Muscle of leg (tissue), 16 donors: ENCODE measurements at places on chromosomes 13 and 19. TPM values are rescaled to one million over a fixed set of nuclear protein-coding genes. Genes with fewer than 3 reads are reported as not detected.

DNA sequence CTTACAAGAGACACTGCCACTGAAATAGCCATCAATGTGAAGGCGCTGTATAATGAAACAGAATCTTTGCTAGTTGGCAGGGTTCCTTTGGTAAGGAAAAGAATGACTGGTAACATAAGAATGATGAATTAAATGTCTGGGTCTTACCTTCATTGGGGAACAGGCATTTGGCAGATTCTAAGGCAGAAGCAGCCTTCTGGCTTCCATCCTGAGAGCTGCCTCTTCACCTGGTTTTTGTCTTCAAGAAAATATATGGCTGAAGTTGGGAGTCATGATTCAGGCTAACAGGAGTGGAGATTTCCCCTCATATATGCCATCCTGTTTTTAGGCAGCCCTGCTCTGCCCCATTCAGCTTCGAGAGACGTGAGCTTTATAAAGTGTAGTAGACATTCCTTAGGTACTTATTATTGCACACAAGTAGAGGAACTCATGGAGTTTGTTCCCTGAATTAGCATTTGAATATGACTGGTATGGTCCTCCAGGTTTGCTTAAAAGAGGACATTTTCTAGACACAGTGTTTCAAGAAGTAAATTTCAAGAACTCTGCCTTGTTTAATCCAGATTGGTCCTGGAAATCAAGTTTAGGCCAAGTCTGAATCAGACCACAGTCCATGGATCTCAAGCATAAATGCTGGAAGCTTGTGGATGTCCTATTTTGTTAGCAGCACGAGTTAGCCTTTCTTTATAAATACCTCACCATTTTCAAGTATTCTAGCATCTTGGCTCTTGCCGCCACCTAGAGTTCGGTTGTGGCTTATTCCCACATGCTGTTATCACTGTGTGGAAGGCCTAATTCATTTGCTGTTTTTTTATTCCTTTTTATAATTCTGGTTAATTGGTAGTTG lies 56.2 kb upstream of the AKAP11 start:
- H3K4me3 ChIP-seq, result no peak overlapping the region
- H3K27me3 ChIP-seq, result no peaks in the 10 kb centered on the region
- no peaks in the 10 kb centered on the region for H3K36me3 ChIP-seq
- no peaks in the 10 kb centered on the region for H3K4me1 ChIP-seq

DNA sequence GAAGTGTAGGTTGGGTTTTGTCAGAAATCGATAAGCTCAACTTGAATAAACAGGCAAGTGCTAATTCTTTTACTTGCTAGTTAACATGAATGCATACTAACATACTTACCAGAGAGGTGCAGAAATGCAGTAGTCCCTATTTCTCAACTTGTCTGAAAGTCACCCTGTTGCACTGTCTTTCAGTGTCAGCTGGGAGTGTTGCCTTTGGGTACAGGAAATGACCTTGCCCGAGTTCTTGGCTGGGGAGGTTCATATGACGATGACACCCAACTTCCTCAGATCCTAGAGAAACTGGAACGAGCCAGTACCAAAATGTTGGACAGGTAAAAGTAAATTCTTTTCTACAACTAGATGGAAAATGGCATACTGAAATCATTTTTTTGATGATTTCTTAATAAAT lies 103.5 kb upstream of the AKAP11 start:
- H3K27me3 ChIP-seq, result no peaks in the 10 kb centered on the region
- H3K4me1 ChIP-seq, result no peaks in the 10 kb centered on the region
- no peak for DNase-seq
- H3K4me3 ChIP-seq, result no peak overlapping the region
- H3K36me3 ChIP-seq, result no peaks in the 10 kb centered on the region

GRCh38 chr13:61751039-61751438 lies 335.4 kb upstream of the PCDH20 start:
- H3K4me1 ChIP-seq, result no peaks in the 10 kb centered on the region
- H3K4me3 ChIP-seq, result no peak overlapping the region
- peak; percentile 34 for DNase-seq
- no peaks in the 10 kb centered on the region for H3K27me3 ChIP-seq
- H3K27ac ChIP-seq, result no peak overlapping the region

MCEMP1 gene
- not detected for total RNA-seq

DNA sequence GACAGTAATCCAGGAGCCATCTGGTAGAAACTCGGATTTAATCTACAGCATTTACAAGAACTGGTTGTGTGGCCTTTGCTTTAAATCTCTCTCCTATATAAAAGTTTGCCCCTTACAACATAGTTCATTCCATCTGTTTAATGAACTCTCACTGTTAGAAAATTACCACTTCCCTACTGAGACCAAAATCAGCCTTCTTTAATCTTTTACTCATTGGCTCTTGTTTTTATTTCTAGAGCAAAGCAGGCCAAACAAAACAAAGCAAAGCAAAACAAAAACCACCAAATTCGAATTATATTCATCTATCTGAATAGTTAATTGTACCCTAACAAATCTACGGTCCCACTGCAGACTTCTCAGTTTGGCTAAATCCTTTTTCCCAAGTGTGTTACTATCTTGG lies 127.0 kb downstream of the UGGT2 start:
- DNase-seq, result no peak
- no peaks in the 10 kb centered on the region for H3K27me3 ChIP-seq

- no peak overlapping the region for H3K4me3 ChIP-seq
- H3K4me1 ChIP-seq, result peaks cover 35% of the 10 kb centered on the region
- H3K36me3 ChIP-seq, result peaks cover 31% of the 10 kb centered on the region
- H3K27ac ChIP-seq, result no peak overlapping the region
Observed at GRCh38 chr19:16330806-16331690, 6.4 kb downstream of the KLF2 start.

DNA sequence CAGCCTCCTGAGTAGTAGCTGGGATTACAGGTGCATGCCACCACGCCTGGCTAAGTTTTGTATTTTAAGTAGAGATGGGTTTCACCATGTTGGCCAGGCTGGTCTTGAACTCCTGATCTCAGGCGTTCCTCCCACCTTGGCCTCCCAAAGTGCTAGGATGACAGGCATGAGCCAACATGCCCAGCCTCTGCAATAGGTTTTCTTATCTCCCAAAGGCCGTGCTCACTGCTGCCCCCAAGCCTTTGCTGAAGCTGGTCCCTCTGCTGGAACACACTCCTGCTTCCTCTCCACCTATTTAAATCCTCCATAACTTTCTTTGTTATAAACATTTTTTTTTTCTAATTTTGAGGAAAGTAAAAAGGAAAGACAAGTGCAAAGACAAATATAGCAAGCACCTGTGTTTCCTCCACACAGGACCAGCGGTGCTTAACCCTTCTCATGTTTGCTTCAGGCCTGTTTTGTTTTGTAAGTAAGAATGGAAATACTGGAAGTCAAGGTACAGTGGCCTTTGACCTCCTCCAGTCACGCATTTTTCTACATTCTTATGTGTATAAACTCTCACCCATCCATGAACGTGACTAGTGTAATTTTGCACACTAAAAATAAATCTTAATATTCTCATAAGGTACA lies 14.5 kb upstream of the TNFAIP8L1 start:
- no peaks in the 10 kb centered on the region for H3K36me3 ChIP-seq
- H3K27me3 ChIP-seq, result peaks cover 6% of the 10 kb centered on the region
- no peak overlapping the region for H3K4me3 ChIP-seq
- DNase-seq, result no peak

DNA sequence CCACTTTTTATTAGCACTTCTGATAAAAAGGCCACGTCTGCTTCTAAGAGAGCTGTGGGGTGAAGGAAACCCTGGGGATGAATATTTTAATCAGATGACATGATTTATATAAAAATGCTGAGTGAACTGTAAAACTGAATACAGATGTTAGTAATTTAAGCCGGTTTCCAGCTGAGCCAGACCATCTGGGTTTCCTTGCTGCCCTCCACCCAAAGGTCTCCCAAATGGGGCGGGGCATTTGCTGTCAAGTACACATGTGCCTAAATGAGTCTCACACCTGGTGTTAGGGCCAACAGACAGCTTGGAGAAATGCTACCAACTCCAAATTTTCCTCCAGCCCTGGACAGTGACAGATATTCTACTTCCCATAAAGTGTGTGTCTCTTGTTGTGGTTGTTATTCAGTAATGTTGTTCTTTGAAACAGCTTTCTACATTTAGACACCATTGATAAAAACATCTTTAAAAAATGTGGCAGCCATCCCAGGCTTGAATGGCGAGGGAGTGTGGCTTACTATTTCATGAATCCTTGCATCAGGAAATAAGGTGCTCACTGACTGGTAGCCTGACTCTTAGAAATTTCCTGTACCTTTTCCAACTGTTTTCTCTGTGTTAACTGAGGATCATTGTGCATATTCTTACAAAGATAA lies 350.4 kb downstream of the MTUS2 start:
- H3K4me3 ChIP-seq, result no peak overlapping the region
- H3K27me3 ChIP-seq, result no peaks in the 10 kb centered on the region
